MV-4-11 (cell line): ENCODE measurements at places on chromosomes 3 and 15.
A peak's percentile ranks its signal among the peaks of the same experiment; 100 is the strongest.

GRCh38 chr3:127073941-127074820 lies 91.3 kb downstream of the PLXNA1 start:
- no peak for DNase-seq

GRCh38 chr15:77826006-77826695 lies 193.4 kb upstream of the LINGO1 start:
- DNase-seq = no peak

- DNase-seq = no peak
Observed at GRCh38 chr3:73739791-73740453, 115.2 kb upstream of the PDZRN3 start.

DNA sequence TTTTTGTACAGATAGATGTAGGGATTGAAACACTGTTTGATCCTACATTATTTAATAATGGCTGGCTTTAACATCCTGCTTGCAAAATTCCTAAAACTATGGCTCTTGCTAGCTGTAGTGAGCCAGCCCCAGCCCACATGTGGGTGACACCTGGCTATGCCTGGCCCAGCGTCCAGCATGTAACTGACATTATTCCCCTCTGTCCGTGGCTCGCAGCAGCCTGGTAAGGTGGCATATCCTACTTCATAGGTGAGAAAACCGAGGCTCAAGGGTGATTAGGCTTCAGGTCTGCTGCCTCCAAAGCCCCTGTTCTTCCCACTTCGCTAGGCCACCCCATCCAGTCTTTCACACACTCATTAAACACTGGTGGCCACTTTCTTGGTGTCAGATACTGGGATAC lies 1.6 kb downstream of the CALML4 start:
- no peak for DNase-seq

DNA sequence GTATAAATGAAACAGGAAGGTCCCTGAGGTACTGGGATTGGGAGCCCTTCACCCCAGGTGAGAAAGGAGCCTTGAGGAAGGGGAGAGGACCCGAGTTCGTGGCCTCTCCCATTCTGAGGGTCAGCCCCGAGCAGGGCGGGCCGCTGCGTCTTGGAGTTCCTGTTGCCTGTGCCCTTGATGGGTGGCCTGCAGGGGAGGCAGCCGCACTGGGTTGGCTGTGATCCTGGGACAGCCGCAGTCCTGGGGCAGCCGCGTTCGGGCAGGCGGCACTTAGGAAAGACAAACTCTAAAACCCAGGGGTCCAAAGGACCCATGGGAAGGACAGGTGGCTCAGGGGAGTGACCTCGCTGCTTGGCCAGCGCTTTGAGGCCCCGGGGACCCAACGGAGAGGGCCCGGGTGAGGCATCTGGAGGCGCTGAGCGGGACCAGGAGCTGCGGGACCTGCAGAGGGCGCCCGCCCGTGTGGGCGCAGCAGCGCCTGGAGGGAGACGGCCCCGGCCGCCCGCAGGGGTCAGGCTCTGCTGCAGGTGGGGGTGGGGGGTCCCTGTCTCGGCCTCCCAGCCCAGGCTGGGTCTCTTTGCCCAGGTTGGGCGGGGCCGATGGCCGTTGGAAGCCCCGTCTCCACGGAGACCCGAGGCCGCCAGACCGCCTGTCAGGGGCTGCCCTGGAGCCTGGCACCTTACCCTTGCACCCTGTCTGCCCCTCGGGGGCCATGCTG lies 65.1 kb downstream of the HMCES start:
- no peak for DNase-seq

GRCh38 chr15:68972201-68973065 lies 42.1 kb upstream of the NOX5 start:
- no peak for DNase-seq

GRCh38 chr3:5141760-5142159 lies 19.7 kb downstream of the ARL8B start:
- DNase-seq = no peak

DNA sequence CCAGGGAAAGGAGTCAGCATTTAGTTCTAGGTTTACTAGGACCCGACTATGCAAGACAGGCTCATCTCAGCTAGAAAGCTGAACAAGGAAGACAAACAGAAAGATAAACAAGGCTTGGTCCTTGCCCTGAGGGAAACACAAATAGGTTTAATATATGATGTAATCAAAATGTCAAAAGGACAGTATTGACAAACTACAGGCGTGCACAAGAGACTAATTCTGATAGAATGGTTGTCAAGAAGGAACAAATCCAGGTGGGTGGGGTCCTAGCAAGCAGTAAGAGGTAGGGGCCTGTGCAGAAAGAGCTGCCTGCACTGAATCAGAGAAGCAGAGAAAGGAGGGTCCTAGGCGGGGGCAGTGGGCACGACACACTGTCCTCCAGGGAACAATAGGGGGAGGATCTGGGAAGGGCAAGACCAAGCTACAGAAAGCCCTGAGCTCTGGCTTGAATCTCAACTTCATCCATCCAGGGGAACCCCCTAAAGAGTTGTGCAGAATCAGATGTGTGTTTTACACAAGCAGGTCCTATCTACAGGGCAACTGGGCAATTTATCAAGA lies 23.4 kb downstream of the RFTN1 start:
- DNase-seq = no peak

DNA sequence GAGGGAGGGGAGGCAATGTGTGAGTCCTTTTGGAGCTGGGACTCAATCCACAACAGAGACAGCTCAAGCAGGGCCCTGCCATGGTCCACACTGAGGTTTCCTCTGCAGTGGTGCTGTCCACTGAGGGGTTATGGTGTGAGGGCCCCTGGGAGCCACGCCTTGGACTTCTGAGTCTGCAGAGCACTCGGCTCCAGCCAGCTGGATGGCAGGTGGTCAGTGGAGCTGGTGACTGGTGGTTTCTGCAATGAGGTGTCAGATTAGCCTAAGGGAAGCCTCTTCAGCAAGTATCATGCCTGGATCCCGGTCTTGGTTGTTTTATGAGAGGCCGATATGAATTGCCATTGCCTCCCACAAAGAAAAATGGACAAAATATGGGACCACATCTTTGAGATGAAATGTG lies 21.7 kb downstream of the LSM3 start:
- no peak for DNase-seq

DNA sequence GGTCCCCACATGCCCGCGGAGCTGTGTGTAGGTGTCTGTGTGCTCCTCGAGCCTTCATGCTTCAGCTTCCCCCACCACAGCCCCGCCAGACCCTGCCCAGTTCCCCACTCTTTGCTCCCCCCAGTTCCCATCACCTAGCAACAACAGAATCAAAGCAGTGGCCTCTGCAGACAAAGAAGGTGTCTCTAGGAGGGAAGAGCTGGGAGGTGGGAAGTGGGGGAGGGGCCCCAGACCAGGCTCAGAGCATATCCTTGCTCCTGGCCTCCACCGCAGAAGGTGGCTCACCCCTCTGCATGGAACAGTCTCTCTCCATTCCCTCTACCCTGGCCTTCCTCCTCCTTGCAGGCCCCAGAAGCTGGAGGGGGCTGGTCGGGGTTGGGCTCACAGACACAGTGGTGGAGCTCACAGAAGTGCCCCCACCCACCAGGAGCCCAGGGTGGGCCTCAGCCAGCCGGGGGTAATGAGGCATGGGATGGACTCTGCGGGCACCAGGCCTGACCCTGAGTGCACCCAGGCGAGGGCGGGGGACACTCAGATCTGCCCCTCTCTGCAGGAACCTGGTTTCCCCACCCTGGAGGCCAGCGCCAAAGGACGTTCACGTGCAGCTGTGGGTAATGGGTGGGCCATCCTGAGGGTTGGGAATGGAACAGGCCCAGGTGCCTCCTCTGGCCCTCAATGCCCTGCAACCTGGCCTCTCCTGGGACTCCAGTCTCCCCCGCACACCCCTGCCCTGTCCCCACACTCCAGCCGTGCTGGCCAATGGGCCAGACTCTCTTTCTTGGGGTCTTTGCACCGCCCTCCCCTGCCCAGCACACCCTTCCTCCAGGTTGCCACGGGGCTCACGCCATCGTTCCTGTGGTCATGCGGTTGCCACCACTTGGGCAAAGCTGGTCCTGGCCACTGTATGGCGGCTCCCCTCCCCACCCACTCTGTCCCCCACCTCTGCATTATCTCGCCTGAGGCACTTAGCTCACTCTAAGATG lies 53.4 kb downstream of the TPRA1 start:
- DNase-seq = no peak

DNA sequence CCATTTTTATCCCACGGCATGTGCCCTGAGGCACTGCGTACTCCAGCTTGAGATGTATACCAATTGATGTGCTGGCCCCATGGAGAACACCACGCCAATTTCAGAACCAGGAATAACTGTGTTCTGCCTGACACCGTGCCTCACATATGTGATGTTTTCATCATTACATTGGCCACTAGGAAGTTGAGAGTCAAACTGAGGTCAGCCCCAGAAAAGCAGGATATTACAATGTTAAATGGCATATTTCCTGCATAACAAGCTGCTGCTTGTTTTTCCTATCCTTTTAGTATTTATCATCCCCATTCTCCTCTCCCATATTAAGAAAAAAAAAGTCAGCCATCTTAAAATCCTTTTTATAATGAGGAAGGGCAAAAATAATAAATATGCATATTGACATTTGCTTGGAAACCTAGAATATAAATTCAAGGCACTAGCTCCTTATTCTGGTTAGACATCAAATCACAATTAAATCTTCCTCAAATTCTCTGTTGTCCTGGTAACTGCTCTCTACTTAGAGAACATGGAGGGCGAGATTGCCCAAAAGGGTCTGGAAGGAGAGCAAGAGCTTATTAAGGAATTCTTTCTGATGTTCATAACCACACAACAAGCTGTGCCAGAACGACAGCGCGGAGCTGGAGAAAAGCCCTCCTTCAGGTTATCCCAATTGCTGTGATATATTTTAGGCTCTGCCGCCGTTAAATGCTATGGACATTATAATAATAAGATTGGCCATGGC lies 112.6 kb downstream of the UACA start:
- no peak for DNase-seq

GRCh38 chr3:176074096-176074495 lies 1123.2 kb downstream of the TBL1XR1 start:
- no peak for DNase-seq

DNA sequence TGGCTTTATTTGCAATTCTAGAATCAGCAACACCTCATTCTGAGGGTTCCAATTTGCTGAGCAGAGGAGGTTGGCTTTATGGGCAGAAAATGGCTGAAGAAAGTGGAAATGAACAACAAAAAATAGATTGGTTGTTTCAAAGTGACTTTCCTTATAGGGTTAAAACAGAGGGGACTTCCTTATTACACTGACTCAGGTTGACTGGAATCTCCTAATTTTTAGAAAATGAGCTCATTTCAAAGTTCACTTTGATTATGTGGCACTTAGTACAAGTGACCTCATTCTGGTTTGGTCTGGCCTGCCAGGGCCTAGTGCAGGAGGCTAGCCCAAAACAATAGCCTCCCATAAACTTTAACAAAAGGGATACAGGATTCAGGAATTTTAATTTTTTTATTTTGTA lies 41.4 kb downstream of the NFKBIZ start:
- peak; percentile 1 for DNase-seq

DNA sequence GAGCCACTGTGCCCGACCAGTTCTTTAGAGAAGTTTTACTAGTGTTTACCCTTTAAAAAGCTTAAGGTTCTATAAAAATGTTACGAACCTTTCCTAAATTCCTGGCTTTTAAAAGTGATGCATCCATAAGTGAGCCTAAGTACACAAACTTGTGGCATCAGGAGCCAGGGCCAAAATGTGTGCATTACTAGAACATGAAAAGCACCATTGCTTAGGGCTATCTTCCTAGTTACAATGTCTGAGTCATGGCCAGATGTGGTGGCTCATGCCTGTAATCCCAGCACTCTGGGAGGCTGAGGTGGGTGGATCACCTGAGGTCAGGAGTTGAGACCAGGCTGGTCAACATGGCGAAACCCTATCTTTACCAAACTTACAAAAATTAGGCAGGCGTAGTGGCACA lies 39.9 kb downstream of the LEO1 start:
- DNase-seq = no peak

DNA sequence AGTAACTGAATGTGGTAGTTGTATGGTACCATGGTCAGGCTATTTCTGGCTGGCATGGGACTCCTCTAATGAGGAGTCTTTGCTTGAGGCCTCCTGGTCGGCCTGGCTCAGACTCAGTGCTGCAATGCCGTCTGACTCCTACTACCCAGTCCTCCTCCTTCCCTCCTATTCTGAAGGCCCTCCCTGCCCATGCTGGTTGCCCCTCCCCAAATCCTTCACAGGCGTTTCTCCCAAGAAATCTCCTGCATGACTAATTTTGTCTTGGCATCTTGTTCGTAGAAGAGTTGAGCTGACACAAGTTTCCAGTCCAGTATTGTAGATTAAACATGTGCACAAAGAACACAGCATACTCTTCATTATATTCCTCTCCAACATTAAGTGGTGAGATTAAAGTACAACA lies 115.5 kb downstream of the NFKBIZ start:
- DNase-seq = no peak

GRCh38 chr15:63186065-63186464 lies 3.3 kb upstream of the RAB8B start:
- no peak for DNase-seq

- no peak for DNase-seq
Observed at GRCh38 chr3:126745760-126746394, 41.8 kb downstream of the CHCHD6 start.

DNA sequence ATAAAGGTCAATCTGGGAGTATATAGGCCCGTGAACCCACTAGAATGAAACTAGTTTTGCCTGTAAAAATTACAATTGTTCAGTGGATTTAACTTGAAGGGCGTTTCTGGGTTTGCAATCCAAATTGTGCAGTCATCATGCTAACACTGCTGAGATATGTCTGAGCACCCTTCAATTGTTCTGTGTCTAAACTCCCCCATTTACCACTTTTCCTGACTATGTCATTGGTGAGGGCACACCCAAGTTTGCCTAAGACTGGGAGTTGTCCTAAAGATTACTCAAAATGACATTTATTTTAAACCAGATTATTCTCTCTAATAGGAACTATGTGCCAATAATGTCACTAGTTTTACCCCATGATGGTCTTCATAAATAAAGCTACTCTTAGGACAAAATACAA lies 54.6 kb downstream of the EMC4 start:
- no peak for DNase-seq

- no peak for DNase-seq
Observed at GRCh38 chr3:62151591-62151990, 221.8 kb downstream of the FEZF2 start.

DNA sequence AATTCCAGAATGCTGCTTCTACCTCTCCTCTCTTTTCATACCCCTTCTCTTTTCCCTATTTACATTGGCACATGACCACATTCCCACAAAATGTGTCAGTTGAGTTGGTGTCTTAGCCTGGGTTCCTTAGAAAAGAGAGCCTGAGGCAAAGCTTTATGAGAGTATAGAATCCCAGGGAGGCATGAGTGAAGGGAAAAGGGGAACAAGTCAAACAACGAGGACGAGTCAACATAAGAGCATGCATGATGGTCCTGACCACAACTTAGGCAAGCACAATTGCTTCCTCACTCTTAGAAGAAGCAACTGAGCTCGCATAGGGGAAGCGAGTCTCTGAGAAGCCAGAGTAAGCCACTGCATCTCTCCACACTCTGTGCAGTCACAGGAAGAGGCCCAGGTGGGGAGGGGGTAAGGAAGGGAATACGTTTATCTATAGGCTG lies 15.4 kb upstream of the ZNF774 start:
- peak; percentile 99 for DNase-seq

- no peak for DNase-seq
Observed at GRCh38 chr3:13533885-13534301, 15.0 kb upstream of the FBLN2 start.
